ENCODE measurements at places on chromosomes 13 and 19.

GRCh38 chr13:38735665-38736440 lies 49.0 kb downstream of the FREM2 start:
- DNase-seq: peak; percentile 60

DNA sequence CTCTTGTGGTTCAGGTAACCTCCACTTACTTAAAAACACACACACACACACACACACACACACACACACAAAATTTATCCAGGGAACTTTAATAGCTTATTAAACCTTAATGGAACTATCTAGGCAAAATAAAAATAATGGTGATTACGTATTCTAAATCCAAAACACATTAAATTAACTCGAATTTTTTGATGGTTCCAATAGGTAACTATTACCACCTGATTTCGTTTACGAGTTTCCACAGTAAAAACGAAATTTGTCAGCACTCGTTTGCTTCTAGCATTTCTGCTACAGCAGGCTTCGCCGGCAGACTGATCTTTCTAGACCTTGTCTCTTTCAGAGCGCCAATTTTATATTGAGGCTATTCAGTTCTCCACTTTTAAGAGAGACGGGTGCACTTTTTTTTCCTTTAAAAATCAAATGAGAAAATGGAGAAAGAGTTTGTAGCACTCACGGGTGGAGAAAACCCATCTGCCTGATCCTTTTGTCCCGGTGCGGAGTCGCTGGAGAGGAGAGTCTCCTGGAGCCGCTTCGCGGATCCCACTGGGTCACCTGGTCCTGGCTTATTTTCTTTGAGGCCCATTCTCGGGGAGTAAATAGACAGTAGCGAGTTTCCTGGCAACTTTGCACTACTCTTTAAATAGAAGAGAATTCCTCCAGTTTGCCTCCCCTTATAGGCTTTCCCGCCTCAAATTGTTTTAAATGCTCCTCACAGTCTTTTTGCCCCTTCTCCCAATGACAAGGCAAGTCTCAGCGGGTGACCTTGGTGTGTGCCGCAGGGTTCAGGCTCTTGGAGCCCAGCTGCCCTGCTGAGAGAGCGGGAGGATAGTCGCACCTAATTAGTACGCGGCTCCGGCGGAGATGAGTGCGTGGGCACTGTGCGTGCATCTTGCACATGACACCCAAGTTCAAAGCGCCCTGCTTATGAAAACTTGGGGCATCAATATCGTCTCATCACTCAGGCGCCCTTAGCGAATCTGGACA lies 117.0 kb downstream of the KCNRG start:
- DNase-seq: no peak

GRCh38 chr19:29323021-29323430 lies 110.1 kb upstream of the UQCRFS1 start:
- DNase-seq: no peak

DNA sequence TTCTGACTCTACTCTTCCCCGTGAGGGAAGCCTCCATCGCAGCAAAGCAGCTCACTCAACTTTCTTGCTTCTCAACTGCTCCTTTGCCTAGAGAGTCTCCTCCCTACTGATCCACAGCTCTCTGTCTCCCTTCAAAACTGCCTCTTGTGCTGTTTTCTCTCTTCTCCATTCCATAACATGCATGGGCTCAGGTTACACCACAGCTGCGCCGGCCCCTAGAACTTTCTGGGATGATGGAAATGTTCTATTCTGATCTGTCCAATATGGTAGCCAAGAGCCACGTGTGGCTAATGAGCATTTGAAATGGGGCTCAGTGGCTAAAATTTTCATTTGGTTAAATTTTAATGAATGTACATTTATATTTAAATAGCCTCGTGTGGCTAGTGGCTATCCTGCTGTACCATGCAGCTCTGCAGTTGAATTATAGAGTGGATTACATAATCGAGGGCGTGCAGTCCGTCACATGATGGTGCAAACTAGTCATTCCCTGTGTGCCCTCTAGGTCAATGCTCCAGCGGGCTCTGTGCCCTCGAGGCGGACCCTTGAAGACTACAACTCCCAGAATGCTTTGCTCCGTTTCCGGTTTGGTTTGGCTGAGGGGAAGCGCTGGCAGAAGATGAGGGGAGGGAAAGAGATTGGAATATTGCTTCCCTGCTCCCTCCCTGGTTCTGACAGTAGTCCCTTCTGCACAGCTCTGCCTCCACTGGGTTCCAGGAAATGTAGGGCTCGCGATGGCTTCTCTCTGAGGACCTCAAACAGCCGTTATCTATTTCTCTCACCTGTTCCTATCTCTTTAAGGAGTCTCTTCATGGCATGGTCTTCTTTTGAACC lies 109.8 kb downstream of the CACNA1A start:
- peak; percentile 18 for DNase-seq

DNA sequence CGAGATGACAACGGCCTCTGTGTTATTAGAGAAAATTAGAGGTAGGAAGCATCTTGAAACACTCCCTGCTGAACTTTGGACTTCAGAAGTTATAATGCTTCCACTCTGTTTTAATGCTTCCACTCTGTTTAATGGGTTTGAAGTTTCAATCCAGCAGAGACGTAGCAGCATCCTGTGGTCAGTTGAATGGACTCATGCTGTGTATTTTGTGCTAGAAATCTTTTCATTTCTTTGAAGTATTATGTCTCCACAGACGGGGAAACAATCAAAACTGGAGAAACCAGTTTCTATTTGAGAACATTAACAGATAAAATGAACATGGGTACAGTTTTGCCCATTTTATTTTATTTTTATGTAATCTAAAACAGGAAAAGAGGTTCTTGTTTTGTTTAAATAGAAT lies 1736.2 kb downstream of the SLITRK5 start:
- no peak for DNase-seq

- DNase-seq: no peak
Measured at GRCh38 chr13:64767054-64767453, 2463.1 kb downstream of the PCDH9 start.

GRCh38 chr13:42114912-42115311 lies 66.5 kb downstream of the DGKH start:
- DNase-seq: no peak

DNA sequence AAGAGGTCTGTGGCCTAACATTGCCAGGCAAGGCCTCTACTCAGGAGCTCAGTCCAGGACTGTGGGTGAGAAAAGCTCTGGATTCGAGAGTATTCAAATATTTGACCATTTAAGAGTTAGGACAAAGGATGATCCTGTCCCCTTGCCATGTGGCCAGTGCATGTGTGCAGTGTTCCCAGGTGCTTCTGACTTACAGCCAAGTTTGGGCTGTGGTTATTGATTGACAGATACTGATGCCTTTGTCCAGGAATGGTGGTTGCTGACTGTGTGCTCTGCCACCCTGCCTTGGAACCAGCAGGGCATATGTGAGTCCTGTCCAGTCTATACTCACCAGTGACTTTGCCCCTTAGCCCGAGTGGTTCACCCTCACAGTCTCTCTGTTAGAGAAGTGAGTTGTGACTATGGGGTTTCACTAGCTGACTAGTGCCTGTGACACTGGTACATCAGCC lies 51.9 kb downstream of the GARRE1 start:
- DNase-seq: no peak

DNA sequence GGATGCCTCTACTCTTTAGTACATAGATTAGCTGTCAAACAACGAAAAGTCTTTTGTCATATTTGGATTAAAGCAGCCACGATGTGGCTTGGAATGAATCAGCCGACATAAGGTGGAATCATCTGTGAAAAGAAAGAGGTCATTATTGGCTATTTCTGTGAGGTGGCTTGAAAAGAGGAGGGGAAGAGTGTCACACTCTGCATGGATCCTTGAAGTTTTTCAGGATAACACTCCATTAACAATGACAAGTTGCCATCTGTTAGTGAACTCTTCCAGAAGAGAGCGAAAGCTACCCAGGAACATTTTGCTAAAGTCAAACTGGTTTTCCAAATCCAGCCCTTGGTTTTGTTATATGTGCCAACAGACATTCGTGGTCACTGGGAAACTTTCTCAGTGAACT lies 1604.8 kb downstream of the OLFM4 start:
- no peak for DNase-seq

DNA sequence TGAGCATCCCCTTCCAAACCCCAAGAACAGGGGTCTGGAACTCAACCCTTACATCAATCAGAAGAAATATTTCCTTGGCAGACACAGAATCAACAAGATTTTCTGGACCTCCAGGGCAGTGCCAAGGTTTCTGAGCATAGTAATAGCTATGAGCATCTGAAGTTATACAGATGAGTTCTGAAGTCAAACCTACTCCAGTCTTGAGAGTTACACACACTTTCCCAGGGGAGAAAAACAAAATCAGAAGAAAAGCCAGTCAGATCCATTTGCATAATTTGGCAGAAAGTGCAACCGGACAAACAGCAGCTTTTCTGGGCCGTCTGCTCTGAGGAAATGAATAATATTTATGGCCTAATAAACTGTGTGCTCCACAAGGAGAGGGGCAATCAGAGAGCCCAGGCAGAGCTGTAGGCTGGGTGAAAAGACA lies 93.1 kb downstream of the KL start:
- DNase-seq: no peak

DNA sequence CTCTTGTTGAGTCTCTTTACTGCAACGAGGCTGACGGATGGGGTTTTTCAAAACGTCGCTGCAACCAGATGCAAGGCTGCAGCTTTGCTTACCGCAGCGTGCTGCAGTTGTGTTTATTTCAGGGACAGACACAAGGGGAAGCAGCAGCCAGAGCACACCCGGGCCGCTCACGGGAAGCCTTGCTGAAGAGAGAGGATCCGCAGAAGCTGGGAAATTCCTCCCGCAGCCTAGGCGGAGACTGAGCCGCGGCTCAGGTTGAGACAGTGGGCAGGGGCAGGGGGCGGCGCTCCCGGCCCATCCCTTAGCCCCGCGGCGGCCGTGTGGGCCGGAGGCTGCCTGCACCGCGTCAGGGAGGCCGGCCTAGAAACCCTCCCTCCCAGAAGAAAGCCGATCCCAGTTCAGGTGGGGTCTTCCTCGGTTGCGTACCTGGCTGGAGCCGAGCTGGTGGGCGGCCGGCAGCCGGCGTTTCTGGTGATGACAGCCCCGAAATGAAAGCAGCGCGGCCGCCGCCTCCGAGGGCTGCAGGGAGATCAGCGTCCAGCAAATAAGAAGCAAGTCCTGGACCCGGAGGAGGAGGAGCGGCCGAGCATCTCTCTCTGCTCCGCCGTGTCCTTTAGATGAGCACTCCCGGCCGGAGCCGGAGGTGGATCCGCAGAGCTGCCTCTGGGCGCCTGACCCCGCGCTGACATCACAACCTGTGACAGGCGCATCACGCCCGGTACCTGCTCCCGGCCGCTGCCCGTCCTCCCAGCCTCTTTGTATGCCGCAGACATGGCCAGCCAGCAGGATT lies at the start of gene FRY:
FRY (plus strand) TSS at position 750 of the 790 bp plus-strand sequence; CDS start at position 772, 22 bp downstream.
- peak; percentile 60 for DNase-seq

- no peak for DNase-seq
Measured at GRCh38 chr19:38047641-38048040, 140.6 kb downstream of the SIPA1L3 start.

DNA sequence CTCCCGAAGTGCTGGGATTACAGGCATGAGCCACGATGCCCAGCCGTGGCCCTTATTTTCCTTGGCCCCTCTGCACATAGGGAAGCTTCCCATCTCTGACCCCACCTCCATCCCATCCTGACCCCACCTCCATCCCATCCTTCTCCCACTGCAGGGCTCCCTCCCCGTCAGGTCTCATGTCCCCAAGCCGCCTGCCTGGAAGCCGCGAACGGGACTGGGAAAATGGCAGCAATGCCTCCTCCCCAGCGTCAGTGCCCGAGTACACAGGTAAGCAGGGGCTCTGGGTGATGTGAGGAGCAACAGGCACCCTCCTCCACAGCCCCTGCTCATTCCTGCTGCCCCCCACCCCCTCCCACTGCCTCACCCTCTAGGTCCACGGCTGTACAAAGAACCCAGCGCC lies 12.2 kb downstream of the XAB2 start:
- no peak for DNase-seq

DNA sequence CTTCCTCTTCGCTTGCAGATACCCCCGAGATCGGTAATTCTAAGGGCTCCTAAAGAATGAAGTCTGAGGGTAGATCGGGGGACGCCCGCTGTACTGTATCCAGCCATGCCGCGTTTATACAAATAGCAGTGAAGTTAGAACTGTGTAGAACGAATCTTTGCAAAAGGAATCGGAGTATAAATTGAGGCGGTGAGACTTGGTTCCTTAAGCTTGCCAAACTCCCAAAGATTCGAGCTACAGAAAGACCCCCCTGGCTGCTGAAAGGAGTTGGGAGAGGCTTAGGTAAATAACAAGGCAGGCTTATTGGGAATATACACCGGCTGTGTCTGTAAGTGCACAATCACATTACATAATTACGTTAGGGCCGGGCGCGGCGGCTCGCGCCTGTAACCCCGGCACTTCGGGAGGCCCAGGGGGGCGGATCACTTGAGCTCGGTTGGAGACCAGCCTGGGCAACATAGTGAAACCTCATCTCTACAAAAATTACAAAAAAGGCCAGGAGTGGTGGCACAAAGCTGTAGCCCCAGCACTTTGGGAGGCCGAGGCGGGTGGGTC lies 12.2 kb downstream of the TMEM160 start:
- DNase-seq: peak; percentile 67

GRCh38 chr19:40365010-40365409 lies 16.5 kb downstream of the PLD3 start:
- DNase-seq: no peak

- no peak for DNase-seq
Measured at GRCh38 chr13:82681535-82681934, 1200.7 kb downstream of the SLITRK1 start.

- DNase-seq: no peak
Measured at GRCh38 chr19:30696514-30696913, 324.3 kb downstream of the ZNF536 start.

- no peak for DNase-seq
Measured at GRCh38 chr19:50739914-50740426, 16.8 kb downstream of the CLEC11A start.

DNA sequence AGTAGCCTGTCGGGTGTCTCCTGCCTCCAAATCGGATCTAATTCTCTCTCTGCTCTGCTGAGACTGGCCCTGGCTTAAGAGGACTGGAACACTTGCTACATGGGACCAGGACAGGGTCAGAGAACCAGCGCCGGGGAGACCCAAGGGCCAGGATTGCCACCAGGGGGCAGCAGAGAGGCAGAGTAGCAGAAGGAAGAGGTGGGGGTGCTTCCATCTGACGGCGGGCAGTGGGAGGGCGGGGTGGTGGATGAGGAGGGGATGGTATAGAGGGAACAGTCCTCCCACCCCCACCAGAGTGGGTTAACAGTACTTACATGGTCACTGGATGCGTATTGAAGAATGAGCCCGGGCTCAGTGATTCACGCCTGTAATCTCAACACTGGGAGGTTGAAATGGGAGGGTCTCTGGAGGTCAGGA lies 11.9 kb downstream of the SELENOW start:
- DNase-seq: no peak

- no peak for DNase-seq
Measured at GRCh38 chr19:55676383-55676782, 1.4 kb downstream of the EPN1 start.

GRCh38 chr13:72290962-72291681 lies 424.1 kb upstream of the DACH1 start:
- no peak for DNase-seq

Data from NCI-H2227 treated with DMSO at 0.1 percent for 48 hours (cell line).